Stimulated activated CD4-positive, alpha-beta T cell treated with anti-CD3 and anti-CD28 coated beads, Interleukin-2, amount 100 ng/mL, for 48 hours (primary cell): ENCODE measurements at places on chromosomes 2 and 18.

DNA sequence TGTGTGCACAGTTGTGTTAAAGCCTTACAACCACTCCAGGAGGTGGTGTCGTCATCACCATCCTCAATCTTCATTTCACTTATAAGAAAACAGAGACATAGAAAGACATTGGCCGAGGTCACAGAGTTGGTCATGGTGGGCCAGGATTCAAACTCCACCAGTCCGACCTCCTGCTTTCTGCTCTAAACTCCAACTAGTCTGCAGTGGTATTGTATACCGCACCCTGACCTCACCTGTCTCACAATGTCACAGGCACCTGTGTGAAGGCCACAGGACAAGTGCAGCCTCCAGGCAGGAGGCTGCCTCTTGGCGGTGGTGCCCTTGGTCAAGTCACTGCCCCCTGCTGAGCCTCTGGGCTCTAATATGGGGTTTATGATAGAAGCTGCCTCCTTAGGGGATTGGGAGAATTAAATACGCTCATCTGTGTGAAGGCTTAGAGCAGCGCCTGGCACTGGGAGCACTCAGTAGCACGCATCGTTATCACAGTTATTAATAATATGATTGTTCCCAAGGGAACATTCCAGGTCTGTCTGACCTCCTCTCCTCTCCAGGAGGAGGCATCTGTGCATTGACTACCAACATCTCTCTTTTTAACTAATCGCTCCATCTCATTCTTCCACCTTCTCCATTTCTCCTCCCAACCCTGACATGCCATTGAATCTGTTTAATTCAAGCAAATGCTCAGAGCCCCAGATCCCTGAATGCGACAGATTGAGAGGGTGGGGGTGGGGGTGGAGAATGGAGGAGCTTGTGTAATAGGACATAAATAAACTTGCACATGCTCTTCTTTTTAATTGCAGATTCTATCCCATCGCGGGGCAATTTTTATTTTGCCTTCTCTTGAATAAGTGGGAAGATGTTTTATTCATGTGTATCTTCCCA lies 112.7 kb downstream of the MCFD2 start:
- DNase-seq = no peak

DNA sequence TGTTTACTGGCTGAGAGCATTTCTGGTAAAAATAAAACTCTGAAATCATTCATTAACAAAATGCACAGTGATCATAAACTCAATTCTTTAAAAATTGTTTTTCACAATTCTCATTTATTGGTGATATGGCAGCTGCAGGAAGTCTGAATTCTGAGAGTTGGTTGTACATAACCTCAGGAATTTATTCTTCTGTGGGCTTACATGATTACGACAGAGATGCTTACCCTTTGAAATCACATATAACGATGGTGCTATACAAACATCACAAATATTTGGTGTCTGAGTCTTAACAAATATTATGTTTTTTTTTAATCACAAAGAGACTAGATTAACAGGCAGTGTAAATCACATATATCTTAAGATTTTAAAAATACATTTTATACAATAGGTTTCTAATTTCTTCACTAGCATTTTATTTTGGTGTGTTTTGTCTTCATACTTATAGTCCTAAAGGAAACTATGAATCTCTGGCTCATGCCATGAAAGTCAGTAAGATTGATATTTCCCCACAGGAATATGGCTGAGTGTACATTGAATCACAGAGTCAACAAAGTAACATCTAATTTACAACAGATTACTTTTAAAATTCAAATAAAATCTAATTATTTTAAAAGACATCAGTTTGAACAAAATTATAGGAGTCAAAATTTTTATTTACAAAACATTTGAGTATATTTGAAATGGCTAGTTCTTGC lies 318.8 kb upstream of the THUMPD2 start:
- no peak for DNase-seq

- no peak for DNase-seq
Measured at GRCh38 chr2:205605638-205606304, 76.5 kb upstream of the NRP2 start.

GRCh38 chr2:181784556-181784955 lies 104.2 kb upstream of the NEUROD1 start:
- no peak for DNase-seq

GRCh38 chr2:197870137-197870536 lies 65.7 kb downstream of the PLCL1 start:
- DNase-seq = no peak

- DNase-seq = peak; percentile 82
Measured at GRCh38 chr2:200713003-200713703, 98.6 kb upstream of the BZW1 start.

DNA sequence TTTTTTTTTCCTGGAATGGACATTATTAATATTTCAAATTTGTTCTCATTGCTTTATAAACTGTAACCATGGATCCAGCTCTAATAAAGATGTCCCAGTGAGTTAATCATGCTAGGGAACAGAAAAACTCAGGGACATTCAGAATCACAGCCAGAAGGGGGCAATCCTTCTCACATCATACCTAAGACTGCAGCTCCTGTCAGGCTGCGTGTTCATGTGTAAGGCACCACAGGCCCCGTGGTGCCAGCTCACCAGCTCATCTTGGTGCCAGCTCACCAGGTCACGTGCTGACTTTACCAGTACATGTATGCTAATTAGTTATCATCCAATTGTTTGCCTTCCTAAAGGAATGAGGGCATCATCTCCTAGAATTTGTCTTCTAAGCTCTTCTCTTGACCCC lies 84.7 kb upstream of the NEDD4L start:
- DNase-seq = no peak

DNA sequence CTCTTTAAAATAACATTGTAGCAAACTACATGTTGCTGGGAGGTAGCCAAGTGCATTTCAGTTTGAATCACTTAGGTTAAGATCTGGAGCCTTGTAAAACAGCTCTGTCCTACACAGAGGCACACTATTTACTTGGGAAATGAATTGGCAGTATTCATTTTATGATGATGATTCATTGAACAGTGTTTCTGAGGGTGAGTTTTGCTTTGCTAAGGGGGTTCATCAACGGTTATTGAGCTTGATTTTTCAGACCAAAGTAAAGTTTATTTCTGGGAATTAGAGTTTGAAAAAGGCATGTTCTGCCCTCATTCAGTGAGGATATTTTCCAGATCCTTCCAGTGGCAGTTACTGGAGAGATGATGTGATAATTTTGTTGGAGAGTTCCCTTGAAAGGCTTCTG lies 55.6 kb downstream of the CCDC85A start:
- DNase-seq = no peak

GRCh38 chr2:219434468-219434717 lies 250 bp upstream of the SPEG start:
- no peak for DNase-seq

DNA sequence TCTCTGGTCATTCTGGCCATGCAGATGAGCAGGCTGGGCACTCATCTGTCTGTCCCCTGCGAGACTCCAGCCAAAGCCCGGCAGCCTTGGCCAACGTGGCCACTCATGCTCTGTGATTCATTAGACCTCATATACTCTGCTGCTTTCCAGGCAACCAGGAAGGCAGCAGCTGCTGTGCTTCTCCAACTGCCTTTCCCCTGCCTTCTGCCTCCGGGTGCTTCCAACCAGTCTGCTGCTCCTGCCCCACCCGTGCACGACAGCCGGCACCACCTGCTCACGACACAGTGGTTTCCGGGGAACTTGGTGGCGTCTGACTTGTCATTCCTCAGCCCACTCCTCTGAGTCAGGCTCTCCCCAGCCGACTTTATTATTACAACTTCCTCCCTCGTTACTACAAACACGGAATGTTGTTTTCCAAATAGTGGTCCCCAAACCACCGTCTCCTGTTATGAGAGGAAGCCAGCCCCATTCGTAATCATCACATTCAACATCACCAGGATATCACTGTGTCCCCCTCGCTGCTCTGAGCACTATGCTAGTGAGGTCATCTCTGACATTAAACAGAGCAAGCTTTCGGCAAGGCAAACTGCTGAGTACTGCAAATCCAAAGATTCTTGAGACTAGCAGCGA lies 392.4 kb downstream of the ALK start:
- DNase-seq = peak; percentile 7
